NCI-H187 treated with DMSO at 0.1 percent for 48 hours (cell line): ENCODE measurements at places on chromosomes 1 and 21.

DNA sequence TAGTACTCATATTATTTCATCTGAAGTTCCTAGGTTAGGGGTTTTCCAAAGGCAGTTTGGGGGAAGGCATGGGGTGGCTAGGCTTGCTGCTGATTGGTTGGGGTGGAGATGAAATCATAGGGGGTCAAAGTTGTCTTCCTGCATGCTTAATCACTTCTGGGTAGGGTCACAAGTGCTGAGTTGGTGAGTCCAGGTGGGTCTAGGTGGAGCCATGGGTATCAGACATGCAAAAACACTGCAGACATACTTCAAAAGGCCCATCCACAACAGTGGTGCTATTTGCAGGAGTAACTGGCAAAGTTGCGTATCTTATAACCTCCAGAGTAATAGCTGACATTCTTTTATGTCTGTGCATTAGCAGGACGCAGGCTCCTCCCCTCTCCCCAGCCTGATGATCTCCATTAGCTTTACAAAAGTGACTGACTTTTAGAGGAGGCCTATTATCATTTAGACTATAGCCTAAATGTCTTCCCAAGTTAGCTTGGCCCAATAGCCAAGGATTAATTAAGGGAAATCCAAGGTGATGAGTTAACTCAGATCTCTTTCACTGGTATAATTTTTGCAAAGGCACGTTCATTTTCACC lies 374.4 kb upstream of the PRMT6 start:
- DNase-seq: no peak

DNA sequence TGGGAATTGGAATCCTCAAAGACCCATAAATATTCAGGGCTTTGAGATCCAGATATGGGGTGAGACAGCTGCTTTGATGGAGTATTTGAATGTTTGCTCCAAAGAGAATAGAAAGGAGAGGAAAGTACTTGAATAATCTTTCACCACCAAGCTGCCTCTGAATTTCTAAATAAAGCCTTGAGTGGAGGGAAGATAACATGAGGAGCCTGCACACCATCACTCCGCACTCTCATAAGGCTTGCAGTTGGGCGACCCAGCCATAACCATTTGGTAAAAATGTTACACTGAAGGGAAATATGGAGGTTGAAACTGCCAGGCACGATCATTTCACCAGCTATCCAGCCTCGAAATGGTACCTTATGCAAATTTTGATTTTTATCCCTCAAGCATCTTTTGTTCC lies 38.4 kb downstream of the VCAM1 start:
- no peak for DNase-seq

GRCh38 chr1:55506740-55507577 lies 291.8 kb upstream of the USP24 start:
- DNase-seq: no peak

GRCh38 chr1:44236490-44237272 lies 23.4 kb downstream of the DMAP1 start:
- no peak for DNase-seq

- DNase-seq: no peak
Observed at GRCh38 chr1:69294171-69294570, 273.6 kb upstream of the LRRC7 start.
